ENCODE measurements at places on chromosomes 11 and 22.

- no peak for DNase-seq
Observed at GRCh38 chr11:107018219-107018901, at the start of gene GUCY1A2. Gene GUCY1A2 (minus strand): TSS chr11:107018476. CDS start chr11:107018055, 421 bp downstream.

- DNase-seq: no peak
Observed at GRCh38 chr22:27212102-27212501, 554.7 kb downstream of the MIAT start.

GRCh38 chr11:85137597-85137996 is 489.5 kb downstream of the DLG2 start:
- no peak for DNase-seq

DNA sequence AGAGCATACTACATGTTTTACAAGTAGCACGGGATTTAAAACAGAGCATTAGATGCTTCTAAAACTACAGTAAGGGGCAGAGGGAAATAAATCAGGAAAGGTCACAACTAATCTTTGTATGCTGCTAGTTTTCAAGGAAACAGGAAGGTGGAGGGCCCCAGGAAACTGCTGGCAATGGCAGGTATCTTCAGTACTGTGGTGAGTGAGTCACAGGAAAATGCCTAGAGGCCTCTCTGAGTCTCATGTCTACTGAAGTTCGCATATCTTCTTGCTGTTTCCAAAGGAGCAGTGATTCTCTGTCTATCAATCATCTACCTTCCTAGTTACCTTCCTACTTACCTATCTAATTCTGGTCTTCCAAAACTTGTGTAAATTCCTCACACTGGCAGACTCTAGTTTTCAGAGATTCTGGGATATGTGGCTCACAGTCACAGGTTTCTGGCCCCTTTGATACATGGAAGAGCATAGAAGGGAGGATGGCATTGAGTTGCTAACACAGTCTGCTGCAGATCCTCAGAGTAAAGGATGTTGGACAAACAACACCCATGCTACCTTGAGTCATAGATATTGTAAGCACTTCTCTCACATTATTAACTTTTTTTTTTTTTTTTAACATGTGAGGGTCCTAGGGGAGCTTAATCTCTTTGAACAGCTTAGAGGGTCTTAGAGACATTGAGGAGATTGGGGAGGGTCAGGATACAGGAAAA is 58.8 kb upstream of the SYN3 start:
- DNase-seq: no peak

Data from esophagus squamous epithelium (tissue), 5 donors.